ENCODE measurements at places on chromosomes 3 and 15.

DNA sequence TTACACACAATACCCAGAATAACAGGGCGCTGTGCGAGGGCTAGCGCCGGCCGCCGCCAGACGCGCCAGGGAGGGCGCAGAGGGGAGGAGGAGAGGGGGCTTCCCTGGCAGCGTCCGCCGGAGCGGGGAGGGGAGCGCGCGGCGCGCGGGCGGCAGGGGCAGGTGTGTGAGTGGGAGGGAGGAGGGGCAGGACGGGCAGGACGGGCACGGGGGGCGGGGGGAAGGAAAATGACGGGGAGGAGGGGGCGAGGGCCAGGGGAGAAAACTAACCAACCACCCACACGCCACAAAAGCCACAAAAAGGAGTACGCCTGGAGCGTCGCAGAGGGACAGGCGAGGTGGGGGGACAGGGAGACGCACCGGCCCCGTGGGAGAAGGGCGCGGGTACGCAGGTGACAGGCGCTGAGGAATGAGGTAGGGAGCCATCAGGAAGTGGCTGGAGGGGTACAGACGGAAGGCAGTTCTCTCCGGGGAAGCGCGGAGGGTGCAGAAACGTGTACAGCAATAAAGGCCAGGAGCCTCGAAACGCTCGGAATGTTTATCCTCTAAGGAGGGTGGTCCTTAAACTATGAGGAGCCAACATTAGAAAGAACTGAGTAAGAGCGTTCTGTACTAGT lies 610 bp upstream of the SATB1 start:
- DNase-seq: peak; percentile 44

DNA sequence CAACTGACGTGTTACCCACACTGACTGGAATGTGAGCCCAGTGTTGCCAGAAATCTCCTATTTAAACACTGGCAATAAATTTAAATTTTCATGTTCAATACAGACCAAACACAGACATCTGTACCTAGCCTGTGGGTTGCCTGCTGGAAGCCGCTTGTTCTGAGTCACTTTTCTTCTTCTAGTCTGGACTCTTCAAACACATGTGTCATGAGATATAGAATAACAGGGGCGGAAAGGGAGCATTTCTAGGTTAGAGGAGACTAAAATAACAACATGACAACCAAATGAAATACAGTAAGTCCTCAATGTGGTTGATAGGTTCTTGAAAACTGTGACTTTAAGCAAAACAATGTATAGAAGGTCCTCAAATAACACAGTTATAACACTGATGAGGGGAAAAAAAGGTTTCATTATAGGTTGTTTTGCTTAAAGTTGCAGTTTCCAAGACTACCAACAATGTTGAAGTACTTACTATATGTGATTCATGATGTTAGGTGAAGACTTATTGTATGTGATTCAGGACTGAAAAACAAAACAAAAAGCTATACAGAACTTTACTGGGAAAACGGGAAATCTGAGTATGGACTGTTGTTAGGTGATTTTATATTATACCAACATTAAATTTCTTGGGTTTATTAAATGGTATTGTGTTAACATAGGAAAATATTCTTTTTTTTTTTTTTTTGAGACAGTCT lies 63.1 kb downstream of the PRKAR2A start:
- no peak for DNase-seq

DNA sequence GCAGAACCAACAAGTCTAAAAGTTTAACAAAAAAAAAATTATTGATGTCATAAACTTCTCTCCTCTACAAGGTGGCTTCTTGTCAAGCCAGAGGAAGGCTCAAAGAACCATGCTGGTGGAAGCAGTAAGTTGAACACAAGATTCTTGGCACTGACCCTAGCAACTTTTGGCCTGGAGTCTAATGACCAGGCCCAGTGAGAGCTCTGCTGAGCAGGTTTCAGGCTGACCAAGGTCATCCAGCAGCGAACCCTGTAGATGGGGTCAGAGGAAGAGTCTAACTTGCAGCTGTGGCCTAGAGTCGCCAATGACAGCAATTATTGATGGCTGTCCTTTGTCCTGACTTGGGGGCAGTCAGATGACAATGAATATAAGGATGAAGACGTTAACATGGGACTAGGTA lies 43.1 kb upstream of the PDZRN3 start:
- DNase-seq: no peak

DNA sequence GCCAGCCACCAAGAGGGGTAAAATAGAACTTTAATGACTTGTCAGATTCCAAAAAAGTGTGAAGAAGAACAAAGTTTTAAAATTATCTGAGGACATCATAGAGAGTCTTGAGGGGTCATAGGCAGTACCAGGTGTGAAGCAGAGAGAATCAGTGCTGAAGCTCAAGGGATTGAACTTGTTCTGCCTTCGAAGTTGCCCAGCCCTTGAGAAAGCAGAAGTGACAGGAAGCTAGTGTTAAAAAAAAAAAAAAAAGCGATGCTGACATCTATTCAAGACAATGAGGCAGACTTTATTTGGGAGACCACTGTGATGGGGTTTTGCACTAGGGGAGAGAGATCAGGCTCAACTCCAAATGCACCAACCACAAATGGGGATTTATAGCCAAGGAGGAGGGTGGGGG lies 21.8 kb downstream of the FBXO22 start:
- no peak for DNase-seq

DNA sequence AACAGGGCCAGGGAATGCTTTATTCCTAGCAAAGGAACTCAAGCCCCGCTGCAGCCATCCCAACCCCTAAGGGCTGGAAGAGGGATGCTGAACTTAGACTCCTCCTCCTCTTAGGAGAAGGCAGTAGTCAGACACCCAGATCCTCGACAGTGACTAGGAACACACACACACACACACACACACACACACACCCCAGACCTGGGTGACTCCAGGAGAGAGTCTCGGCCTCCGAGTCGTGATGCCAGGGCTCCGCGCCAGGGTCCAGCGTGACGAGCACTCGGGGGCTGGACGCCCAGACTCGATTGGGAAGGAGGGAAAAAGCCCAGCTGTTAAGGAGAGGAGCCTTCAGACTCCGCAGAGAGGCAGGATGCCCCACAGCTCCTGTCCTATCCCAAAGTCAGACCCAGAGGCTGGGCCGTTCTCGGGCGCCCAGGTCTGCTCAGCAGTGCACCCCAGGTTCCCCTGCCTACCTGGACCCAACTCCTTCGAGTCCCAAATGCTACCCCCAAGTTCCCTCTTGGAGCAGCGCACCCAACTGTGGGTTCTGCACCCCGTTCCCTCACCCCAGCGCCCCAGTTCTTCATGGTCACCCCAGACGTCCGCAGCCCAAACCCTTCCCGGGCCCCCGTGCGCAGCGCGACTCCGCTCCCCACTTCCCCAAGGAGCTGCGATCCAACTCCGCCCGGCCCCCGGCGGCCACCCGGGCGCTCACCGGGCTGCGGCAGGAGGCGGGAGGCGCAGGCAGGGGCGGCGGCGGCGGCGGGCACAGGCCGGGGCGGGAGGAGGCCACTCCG lies 421 bp downstream of the BMF start:
- DNase-seq: no peak

- no peak for DNase-seq
Measured at GRCh38 chr3:188673646-188674186, 498.1 kb upstream of the TPRG1 start.

DNA sequence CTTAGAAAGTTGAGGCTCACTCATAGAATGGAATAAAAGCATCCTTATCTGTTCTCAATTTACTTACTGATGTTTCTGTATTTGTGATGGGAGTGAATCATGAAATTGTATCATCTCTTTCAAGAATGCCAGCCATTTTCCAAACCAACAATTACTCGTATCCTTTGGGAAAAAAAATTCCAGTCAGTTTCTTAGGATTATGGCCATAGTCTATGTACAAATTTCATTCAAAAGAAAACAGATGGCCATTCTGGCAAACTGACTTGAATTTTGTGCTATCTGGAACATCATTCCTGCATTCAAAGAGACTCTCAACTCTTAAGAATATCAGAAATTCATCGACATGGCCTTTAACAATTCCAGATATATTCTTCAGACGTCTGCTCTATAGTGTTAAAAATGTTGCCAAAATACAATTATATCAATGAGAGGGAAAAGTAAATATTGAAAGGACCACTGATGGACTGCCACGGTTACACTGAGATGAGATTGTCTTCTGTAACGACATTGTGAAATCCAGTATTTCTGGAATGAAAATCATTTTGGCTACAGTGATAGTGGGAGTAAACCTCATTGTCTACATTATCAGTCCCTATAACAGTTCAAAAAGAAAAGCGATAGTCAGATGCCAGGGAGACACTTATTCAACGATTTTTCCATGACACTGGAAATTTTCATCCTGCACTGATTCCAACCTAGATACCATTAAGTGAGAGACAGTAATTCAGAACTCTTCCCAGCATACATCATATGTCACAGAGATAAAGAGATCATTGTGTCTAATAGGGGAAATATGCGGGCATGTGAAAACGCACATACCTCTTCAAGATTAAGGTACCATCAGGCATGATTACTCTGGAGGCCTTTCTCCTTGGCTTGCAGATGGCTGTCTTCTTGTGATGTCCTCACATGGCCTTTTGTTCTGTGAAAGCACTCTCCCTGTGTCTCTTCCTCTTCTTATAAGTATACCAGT lies 953.8 kb upstream of the ALCAM start:
- DNase-seq: no peak

- DNase-seq: no peak
Measured at GRCh38 chr3:159634483-159634882, 354.2 kb upstream of the IL12A start.

DNA sequence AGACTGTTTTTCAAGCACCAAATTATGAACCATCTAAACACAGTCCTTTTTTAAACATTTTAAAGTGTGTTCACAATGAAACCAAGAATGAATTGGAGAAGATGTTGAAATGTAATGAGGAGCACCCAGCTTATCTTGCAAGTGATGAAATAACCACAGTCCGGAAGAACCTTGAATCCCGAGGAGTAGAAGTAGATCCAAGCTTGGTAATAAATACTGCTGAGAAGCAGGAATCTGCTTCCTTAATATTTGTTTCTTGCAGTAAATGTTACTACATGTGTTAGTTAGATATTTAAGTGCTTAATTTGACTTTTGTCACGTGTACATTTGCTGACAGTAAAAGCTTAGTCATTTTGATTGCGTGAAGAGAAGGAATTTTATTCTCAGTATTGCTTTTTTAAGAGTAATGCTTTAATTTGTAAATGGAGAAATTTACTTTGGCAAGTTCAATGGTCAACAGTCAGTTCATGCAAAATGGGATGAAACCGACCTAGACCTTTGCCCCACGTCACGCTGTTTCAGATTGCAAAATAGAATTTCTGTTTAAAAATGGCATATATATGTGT lies 69.8 kb downstream of the OPA1 start:
- DNase-seq: no peak

DNA sequence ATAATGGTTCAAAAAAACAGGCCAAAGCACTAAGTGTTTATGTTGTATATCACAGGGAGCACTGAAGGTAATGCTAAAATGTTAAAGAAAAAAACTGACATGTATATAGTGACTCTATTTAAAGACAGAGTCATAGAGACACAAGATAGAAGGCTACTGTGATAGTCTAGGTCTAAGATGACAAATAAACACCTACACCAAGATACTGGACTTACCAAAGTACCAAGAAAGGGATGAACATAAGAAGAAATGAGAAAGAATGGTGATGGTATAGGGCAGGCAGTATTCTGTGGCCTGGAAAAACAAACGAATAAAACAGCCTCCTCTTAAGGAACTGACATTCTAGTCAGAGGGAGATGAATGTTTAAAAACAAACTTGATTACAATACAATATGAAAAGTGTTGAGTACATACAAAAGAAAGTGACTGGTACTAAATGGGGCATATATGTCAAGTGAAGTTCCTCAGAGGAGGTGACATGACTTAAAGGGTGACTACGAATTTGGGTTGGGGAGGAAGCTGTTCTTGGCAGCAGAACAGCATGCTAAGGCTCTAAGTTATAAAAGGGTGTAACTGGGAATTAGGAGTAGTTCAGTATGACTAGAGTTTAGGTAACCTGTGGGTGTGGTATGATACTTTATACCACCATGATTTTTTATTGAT lies 5.9 kb downstream of the ABHD10 start:
- DNase-seq: no peak

GRCh38 chr15:91517491-91518200 lies 335.9 kb upstream of the SLCO3A1 start:
- no peak for DNase-seq

DNA sequence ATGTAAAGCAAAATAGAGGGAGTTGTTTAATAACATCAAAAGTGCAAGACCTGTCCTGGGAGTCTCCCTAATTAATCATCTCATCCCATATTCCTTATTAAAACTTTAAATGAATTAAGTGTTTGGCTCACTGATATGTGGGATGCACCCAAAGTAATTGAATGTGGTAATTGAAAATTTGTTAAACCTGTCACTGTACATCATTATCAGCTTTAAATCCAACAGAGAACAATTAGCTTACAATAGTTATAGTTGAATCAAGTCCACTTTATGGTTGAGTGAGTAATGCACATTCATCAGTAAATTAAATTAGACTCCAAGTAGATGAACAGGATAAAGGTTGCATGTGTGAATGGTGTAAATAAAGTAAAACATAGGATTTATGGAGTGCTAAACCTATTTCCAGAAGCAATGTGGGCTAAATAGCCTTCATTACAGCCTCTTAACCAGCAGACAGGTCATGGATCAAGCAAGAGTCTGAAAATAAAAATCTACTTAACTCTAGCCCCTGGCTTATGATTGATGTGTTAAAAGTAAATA lies 608.2 kb upstream of the CCDC54 start:
- no peak for DNase-seq

DNA sequence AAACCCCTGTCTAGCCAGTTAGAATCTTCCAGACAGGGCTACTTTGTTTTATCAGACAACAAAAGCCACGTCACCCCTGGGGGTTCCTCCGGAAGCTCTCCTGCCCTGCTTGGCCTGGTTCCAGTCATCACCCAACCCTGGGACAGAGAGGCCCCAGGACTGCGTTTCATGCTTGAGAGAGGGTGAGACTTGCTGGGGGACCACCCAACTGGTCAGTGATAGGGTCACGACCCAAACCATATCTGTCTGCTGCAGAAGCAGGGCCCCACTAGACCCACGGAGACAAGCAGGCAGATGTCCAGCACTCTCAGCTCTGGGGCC lies 1.2 kb downstream of the NT5DC2 start:
- DNase-seq: peak; percentile 45

- no peak for DNase-seq
Measured at GRCh38 chr3:130341388-130341787, 4.1 kb upstream of the COL6A5 start.

GRCh38 chr3:171646357-171647133 lies 163.7 kb downstream of the PLD1 start:
- DNase-seq: no peak

DNA sequence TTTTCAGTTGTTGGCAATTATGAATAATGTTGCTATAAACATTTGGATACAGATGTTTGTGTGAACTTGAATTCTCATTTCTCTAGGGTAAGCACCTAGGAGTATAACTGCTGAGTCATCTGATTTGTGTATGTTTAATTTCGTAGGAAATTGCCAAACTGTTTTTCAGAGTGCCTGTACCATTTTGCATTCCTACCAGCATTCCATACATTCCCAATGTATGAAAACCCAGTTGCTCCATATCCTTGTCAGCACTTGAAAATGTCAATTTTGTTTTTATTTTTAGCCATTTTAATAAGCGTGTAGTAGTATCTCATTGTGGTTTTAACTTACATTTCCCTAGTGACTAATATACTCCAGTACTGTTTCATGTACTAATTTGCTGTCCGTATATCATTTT lies 98.5 kb upstream of the TSC22D2 start:
- DNase-seq: no peak
